ENCODE measurements at places on chromosomes 13 and 19.
A peak's percentile ranks its signal among the peaks of the same experiment; 100 is the strongest.

GRCh38 chr19:1584500-1585242, 8.0 kb downstream of the MBD3 start:
- DNase-seq: no peak

DNA sequence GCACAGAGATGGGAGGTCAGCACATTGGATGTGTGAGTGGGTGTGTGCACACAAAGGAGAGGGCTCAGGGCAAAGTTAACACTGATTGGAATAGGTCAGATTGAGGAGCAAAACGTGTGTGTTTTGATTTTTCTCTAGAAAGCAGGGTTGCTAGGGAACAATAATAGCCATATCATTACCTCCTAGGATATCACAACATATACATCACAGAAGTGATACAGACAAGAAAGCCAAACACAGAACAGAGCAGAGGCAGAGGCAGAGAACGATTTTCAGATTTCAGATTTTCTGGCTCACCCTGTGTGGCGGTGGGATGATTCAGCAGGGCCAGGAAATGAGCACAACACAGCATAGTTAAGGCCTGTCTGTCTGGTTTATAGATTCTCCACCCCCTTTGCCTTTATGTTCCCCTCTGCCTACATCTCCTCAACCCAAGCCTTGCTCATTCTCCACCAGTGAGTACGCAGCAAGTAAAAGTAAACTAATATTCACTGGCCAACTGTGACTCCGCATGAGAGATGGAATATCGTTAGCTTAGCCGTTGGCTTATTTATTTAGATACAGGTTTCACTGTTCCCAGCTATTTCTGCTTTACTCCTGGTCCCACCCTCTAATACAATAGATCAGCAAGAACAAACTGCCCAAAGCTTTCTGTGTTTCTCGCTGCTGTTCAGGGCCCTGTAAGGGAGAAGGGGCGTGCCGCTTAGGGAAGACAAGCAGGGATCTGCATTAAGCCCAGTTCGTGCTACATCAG, 182.7 kb upstream of the TSC22D1 start:
- peak; percentile 89 for DNase-seq

GRCh38 chr13:90533866-90534265, 813.6 kb upstream of the MIR17HG start:
- DNase-seq: no peak

- DNase-seq: no peak
These were observed 179.8 kb downstream of the COG6 start for GRCh38 chr13:39835253-39835652.

GRCh38 chr13:110683203-110683883, 22.6 kb downstream of the CARS2 start:
- peak; percentile 46 for DNase-seq

GRCh38 chr19:16899566-16900075, 10.8 kb downstream of the F2RL3 start:
- DNase-seq: no peak

GRCh38 chr19:47266401-47266941, 8.2 kb upstream of the INAFM1 start:
- DNase-seq: no peak

GRCh38 chr19:45864629-45865082, 530 bp downstream of the FOXA3 start:
- no peak for DNase-seq

DNA sequence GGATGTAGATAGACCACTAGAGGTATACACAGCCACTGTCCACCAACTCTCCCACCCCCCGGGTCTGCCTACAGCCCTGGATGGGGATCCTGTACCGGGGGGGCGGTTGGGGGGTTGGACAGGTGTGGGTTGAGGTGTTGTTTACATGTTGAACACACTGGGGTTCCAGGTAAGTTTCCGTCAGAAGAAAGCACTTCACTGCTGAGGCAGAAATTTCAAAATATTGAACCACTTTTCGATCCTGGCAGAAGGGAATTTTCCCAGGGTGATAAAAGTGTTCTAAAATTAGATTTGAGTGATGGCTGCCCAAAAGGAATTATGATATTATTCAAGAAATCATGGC, 6.6 kb upstream of the CEACAM16 start:
- no peak for DNase-seq

GRCh38 chr13:39510316-39510695, 92.7 kb downstream of the LHFPL6 start:
- no peak for DNase-seq

- DNase-seq: peak; percentile 97
These were observed 1.5 kb downstream of the MYADM start for GRCh38 chr19:53868892-53869804.

DNA sequence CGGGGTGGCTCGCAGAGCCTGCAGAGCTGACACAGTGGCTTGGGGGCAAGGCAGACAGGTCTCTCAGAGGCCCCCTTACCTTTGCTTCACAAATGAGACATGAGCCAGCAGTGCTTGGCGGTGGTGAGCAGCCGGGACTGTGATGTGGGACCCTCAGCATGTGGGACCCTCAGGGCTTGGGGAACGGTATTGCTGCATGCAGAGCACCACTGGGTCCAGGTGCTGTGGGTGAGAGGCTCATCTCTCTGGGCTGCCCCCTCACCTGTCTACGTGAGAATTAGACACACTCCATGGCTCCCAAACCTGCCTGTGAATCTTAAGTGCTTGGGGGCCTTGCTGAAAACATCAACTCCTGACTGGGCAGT, 106.6 kb downstream of the COL4A2 start:
- no peak for DNase-seq

DNA sequence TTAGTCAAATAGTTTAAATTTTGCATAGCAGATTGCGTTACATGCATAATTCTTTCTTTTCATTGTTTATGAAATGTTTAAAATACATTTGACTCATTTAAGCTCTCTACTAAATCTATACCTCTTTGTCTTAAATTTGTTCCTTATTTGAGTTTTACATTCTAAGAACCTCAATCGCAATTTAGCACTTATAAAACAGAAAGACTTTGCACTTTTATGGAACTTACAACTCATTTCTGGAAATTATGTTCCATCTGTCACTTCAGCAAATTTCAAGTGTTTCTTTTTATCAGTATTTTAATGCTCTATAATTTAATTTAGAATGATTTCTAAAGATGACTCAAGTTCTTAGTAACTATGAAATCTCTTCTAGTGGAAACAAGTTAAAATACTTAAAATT, 1505.8 kb upstream of the SPRY2 start:
- DNase-seq: no peak

- DNase-seq: no peak
These were observed 514 bp upstream of the ARGLU1 start for GRCh38 chr13:106568299-106569003.

GRCh38 chr19:41064974-41065569, 23.2 kb upstream of the CYP2A13 start:
- DNase-seq: peak; percentile 9

DNA sequence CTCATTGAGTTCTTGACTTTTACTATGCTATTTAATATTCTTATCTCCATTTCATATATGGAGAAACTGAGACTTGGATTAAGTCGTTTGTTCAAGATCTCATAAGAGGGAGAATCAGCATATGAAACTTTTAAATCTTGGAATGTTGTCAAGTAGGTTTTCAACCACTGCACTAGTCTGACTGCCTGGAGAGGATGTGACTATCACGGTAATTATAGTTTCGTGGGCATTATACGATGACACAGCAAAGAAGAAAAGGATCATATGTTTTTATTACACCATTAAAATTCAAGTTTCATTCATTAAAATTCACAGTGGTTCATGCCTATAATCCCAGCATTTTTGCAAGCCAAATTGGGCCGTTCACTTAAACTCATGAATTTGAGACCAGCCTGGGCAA, 555.2 kb downstream of the SLITRK1 start:
- no peak for DNase-seq

DNA sequence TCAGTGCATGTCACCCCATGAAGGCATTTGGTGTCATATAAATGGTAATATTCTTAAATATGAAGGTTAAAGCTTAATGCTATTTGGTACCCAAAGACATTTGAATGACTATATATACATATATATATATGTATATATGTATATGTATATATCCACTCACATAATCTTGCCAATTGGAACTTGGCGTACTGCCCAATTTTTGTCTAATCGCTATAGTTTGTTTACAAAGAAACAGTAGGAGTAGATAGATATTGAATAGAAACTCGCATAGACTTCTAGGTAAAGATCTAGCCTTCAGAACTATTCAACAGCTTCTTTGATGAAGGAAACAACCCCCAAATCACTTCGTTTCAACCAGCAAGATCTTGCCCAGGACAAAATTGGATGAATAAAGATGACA, 24.1 kb downstream of the KLF5 start:
- no peak for DNase-seq

DNA sequence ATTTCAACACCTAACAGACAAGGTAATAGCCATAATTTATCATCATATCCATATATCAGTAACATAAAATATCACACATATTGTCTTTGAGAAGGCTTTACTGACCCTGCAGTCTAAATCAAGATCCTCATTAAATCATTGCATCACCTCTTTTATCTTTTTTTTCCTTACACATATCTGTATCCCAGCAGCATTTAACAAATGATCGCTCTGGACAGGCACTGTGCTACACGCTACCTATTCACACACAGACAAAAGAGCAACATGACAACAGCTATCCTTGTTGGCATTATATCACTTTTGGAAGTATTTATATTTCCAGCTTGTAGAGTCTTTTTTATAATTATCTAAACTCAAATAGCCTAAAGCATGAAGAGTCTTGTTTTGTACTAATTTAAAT, 73.3 kb upstream of the NBEA start:
- no peak for DNase-seq

DNA sequence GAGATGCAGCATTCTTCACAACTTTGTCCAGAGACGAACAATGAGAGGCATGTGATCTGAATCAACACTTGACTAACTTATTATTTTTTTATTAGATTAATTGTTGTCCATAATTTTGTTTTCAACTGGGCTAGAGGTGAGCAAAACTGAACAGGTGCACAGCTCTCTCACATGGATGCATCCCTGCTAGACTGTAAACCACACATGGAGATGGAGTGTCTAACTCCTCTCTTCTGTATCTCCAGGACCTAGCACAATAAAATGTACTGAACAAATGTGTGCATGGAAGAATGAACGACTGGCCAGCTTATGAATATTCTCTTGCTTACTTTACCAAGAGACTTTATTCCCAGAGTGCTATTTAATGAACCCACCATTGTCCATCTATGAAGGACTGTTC, 627.7 kb downstream of the LIG4 start:
- DNase-seq: no peak

DNA sequence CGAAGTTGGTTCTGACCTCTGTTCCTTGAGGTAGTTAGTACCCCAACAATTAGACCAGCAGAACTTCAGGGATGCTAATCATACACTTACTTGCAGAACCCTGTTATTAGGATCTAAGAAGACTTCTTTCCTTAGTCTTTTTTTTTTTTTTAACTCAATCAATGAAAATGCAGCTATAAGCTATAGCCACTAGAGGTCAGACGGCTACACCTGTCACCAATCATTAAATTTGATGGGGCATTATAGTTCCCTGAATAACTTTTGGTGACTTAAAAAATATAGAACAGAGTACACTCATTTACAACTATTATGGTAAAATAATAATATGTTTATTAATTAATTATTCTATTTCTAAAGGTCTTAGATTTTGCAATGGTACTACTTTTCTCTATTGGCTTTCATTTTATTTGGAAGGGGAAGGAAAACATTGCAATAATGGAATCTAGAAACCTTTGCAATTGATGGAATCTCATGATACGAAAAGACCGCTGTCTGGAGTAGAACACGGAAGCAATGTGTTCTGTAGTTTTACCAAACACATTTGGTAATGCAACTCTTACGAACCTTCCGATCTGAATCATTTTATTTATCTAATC, 483.2 kb downstream of the DIAPH3 start:
- DNase-seq: peak; percentile 56

GRCh38 chr19:51541458-51542357, 10.2 kb upstream of the SIGLEC6 start:
- DNase-seq: no peak

- no peak for DNase-seq
These were observed 13.5 kb downstream of the NDUFA11 start for GRCh38 chr19:5890099-5890498.

GRCh38 chr19:35013041-35013819, 13.1 kb downstream of the GRAMD1A start:
- DNase-seq: no peak

DNA sequence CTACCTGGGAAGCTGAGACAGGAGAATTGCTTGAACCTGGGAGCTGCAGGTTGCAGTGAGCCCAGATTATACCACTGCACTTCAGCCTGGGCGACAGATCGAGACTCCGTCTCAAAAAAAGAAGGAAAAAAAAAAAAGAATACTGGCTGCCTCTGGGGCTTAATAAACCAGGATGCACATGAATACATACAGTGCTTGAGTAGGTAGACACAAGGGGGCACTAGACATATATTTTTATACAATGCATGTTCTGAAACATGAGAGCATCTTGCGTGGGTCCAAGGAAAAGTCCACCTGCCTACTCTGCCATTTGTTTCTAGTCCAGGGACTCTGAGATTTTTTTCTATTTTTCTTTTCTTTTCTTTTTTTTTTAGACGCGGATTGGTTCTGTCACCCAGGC, 31.2 kb downstream of the KEAP1 start:
- no peak for DNase-seq

GRCh38 chr19:29120466-29120865, 92.5 kb downstream of the UQCRFS1 start:
- no peak for DNase-seq

DNA sequence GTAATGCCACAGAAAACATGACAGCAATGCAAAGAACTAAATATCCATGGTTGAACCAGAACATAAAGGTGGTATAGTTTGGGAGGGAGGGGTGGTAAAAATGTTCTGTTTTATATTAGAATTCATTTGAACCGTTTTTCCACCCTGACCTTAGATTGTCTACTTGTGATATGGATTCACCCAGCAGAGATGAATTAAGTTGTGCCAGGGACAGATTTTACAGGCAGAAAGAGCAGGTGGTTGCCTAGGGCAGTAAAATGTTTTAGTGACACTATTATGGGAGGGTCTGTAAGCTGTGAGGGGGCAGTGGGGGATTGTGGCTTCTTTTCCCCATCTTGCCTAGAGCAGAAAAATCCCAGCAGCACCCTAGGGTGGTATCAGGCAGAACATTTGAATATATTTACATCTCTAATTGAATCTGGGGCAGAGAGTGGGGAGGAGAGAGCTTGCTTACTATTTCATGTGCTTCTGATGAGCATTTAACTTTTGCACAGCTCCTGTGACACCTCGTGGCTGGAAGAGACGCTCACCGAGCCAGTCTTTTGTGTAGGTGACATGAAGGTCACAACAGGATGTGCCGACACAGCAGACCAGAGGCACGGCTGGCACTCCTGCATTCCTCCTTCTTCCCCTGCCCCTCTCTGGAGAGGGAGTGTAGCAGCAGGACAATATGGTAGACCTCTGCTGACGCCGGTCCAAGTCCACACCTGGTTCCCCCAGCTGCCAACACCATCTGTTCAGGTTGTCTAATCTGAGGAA, 452.3 kb downstream of the IRS2 start:
- no peak for DNase-seq

GRCh38 chr19:17510220-17510993, 1.0 kb upstream of the PGLS start:
- peak; percentile 51 for DNase-seq

DNA sequence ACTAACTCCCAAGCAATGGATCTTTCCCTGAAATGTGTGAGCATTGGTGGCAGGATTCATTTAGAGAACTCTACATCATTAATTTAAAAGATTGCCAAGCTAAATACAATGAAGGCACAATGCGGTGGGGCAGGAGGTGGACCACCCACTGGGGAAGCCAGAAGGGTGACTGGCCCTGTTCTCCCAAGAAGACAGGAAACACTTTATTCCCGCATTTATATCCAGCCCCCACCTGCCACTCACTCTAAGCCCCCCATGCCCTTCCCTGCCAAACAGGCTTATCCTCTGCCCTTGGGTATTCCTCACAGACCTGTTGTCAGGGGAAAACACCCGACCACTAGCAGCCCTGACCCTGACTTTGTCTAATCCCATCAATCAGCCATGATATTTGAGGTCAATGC, 189.1 kb upstream of the UBL3 start:
- DNase-seq: no peak

Data from foreskin fibroblast (primary cell).